NCI-H2107 (cell line): ENCODE measurements at places on chromosomes 1 and 21.

DNA sequence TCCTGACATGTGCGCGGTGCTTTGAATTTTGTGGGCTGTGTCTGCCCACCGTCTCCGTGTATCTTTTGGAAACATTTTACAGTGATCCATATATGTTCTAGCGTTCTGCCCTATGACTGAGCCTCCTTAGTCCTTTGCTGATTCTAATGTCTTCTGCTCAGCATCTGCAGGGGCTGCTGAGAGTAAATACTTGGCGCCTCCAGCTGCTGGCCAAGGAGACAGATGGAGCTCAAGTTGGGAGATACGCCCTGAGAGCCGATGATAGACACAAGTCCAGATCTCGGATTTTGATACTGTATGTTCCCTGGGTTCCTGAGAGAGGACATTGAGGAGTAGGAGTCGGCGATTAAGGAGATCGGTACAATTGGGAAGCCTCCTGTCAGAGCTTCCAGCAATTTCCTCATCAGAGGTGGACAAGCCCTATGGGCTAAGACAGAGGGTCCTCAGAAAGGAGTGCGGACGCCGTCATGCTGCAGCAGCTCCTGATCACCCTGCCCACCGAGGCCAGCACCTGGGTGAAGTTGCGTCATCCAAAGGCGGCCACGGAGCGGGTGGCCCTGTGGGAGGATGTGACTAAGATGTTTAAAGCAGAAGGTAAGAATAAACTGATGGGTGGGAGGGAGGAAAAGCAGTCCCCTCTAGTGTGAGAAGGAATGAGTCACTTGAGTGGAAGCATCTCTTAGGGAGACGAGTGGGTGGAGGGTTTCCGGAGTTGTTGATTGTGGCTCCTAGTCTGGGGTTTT is 390 bp downstream of the ZFP69B start:
- no peak for DNase-seq

DNA sequence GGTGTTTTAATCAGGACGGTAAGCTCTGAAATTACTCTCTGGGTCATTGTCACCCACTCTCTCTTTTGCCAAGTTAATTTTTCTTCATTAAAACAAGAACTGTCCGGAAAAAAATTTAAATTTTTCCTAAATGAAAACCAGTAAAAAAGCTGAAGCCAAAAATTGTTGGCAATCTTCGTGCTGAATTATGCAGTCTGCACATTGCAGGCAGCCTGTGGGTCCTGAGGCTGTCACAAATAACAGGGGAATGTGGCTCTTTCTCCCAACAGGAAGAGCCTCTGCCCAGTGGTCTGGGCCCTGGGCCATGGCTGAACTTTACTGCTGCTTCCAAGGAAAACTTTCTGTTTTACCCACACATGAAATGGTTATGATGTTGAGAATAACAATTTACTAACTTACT is 153.9 kb upstream of the SPAG17 start:
- no peak for DNase-seq

GRCh38 chr21:15001113-15001512 is 63.7 kb downstream of the NRIP1 start:
- DNase-seq, result no peak

DNA sequence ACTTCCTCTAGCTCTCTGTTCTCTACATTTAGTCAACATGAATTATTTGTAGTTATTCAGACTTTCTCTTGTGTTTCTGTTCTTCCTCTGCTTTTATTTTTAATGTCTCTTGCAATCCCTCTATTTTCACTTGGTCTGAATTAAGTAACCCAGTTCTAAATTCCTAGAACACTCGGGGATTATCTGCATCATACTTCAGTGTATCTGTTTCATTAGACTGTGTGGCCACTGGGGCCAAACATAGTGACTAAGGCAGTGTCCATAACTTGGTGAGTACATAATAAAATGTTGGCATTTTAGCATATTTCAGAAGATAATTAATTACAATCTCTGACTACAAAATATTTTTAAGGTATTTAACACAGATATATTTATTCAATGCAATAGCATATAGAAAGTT is 1087.2 kb upstream of the B3GALT2 start:
- DNase-seq, result no peak
